Mucosa of gallbladder (tissue), 1 donor: ENCODE measurements at places on chromosomes 2 and 18.

DNA sequence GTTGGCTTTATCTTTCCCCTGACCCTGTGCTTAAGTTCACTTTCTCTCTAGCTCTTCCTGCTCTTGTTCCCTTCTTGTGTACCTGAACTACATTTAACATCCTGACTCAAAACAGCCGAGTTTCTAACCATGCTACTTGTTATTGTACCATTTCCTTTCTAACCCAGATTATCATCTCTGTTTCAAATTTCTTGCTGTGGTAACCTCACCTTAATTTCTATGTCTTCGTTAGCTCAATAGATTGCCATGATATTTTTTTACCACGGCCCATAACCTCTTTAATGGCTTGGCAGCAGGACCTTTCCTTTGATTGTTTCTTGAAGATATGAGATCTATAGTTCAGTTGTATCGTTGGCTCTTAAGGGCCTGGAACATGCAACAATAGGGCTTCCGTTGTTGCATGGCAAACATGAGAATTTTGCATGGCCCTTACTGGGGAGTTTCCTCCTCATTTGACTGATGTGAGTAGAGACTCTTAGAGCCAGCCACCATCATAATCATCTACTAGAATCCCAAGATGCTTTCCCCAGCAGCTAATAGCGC is 11.1 kb downstream of the CFAP36 start:
- no peak for DNase-seq

DNA sequence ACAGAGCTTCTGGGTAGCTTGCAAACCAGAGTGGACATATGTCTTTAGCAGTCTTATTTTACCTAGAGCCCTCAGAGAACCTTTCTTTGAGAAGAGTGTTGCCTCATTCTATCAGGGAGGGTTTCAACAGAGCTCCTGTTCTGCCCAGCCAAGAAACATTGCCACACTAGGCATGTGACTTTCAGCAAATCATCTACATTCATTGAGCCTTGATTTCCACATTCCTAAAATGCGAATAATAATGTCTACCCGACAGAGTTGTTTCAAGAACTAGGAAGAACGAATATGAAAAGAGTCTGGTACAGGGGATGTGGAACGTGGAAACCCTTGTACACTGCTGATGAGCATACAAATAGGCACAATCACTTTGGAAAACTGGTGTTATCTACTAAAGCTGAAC is 7.8 kb upstream of the PRKAG3 start:
- DNase-seq: no peak

DNA sequence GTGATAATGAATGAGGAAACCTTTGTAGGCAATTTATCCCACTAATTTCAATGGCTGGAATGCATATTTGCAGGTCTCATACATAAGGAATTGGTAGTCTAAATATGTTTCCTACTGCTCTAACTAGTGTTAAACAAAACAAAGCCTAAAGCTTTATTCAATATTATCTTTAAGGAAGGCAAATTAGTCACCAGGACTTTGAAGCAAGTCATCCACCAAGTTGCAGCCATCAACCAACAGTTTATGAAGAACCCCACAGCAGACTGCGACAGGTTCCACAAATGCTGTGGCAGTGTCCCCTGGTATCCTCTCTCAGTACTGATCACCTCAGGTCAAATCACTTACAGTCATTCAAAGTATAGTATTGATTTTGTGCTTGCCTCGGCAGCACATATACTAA is 181.5 kb upstream of the ZFP36L2 start:
- no peak for DNase-seq

- DNase-seq: no peak
Observed at GRCh38 chr2:65681503-65681902, 249.1 kb upstream of the SPRED2 start.

DNA sequence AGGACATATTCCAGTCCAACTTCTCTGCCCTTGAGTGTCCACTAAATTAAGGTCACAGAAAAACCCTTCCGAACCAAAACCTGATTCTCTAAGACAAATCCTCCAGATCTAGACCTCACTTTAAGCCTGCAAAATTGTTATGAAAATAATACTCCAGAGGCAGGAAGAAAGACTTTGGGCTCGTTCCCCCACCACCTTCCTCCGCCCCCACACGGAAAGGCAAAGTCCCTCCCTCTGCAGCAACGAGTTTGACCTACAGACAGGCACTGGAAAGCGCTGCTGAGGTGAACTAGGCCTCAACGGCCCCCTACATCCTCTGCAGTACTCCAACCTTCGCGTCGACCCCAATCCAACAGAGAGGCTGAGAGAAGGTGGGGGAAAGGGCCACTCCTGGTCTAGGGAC is 808 bp downstream of the ATP5MC3 start:
- DNase-seq: no peak

DNA sequence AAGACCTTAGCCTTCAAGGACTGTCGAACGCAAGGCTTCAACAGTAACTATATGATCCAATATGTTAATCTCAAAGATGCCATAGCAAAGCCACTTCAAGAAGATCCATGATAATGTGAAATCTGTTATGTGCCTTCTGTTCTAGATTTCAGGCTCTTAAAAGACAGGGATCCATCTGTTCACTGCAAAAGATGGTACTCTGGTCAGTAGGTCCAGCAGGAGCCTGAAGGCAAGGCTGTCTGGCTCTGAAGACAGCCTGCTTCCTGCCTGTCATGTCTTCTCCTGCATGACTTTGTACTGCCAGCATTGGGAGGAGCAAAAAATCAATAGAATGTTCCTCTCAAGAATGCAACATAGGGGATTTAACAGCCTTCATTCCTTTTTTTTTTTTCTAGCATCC is 270.8 kb upstream of the PARD3B start:
- no peak for DNase-seq

- peak; percentile 44 for DNase-seq
Observed at GRCh38 chr2:105431367-105432043, 32.7 kb upstream of the FHL2 start.
